ENCODE measurements at places on chromosomes 1 and 21.

GRCh38 chr1:210691039-210691610 is 362.4 kb downstream of the HHAT start:
- no peak for DNase-seq

DNA sequence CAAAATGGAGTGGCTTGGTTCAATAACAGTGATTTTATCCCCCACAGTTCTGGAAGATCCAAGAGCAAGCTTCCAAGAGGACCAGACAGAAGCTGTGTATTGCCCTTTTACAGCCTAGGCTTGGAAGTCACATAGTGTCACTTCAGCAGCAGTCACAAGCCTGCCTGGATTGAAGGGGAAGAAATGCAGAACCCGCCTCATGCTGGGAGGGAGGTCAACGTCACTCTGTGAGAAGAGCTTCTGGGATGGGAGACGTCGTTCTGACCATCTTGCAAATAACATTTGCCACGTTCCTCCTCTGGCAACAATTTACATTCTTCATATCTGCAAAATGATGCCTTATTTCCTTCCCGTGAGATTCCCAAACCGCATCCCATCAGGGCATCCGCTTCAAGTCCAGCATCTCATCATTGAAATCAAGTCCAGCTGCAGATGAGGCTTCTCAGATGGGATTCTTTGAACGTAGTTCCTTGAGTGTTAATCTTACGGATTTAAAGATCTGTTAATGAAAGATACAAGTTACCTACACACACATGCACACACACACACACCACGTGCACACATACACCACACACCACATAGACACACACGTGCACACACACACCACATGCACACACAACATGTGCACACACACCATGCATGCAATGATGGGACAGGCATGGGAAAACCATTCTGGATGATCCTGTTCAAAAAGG is 23.9 kb upstream of the KIF1B start:
- DNase-seq = no peak

DNA sequence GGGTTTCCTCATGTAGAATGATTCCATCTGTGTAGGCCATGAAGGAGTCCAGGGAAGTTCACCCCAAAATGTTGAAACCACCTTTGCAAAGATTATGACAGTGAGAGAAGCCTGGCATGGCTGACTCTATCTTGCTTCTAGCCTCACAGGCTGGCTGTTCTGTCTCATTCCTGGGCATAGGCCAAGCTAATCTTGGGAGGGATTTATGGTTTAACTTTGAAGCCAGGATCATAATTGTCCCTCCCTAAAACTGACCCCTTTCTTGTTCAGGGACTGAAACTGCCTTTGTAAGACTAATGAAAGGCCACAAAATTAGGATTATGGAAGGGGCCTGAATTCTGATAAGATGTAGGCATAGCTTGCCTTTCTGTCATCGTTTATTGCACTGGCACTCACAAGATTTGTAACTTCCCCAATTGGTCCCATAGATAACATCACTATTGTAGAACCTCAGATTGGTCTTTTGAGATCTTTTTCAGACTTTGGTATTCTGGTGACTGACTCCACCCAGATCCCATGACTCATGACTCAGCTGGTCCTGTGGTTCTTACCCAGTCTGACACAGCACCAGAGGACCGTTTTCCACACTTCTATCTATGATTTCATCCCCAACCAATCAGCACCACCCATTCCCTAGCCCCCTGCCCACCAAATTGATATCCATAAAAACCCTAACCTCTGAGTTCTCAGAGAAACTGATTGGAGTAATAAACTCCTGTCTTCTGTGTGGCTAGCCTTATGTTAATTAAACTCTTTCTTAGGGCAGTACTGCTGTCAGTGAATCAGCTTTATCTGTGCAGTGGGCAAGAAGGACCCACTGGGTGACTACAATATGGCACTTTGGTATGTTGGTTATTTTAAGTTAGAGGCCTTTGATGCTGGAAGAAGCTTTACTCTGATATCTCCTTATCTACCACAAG is 13.6 kb upstream of the LAMTOR5 start:
- DNase-seq = no peak

DNA sequence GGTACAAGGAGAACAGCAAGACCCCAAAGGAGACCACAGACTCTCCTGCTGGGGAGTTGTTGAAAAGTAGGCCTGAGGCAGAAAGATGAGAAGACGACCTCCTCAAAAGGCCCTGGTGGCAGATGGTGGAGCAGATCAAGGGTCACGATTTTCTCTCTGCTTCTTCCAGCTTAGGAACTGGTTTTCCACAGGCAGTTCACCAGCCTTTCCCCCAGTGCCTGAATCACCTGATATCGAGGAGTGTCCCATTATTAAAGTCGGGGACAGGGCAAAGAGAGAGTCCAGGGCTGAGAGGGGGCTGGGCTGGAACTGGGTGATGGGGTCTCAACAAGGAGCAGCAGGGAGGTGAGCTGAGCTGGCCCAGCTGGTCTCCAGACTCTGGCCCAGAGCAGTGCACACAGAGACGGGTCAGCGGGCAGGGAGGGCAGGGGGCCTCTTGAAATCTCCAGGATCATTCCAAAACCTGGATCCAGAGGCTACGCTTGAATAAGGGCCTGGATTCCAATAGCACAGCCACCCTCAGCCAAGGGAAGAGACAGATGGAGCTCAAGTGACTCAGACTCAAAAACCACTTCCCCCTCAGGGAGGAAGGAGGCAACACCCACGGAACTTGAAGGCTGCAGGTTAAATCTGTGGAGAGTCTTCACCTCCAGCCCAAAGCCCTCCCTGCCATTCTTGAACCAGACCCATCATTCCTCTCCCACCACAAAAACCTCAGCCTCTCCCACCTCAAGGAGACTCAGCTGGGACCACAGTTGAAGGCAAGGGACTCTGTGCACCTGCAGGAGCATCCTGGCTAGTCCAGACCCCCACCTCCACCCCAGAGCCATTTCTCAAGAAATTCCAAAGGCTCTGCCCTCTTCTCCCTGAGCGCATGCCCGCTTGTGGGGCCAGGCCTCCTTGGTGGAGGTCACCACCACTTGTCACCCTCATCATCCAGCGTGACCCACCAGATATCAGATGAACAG is at the start of gene S100A5:
Gene S100A5, minus strand, starts transcription at position 541 of the 968 bp plus-strand sequence. CDS start 743 bp downstream, outside the sequence.
- DNase-seq = no peak

DNA sequence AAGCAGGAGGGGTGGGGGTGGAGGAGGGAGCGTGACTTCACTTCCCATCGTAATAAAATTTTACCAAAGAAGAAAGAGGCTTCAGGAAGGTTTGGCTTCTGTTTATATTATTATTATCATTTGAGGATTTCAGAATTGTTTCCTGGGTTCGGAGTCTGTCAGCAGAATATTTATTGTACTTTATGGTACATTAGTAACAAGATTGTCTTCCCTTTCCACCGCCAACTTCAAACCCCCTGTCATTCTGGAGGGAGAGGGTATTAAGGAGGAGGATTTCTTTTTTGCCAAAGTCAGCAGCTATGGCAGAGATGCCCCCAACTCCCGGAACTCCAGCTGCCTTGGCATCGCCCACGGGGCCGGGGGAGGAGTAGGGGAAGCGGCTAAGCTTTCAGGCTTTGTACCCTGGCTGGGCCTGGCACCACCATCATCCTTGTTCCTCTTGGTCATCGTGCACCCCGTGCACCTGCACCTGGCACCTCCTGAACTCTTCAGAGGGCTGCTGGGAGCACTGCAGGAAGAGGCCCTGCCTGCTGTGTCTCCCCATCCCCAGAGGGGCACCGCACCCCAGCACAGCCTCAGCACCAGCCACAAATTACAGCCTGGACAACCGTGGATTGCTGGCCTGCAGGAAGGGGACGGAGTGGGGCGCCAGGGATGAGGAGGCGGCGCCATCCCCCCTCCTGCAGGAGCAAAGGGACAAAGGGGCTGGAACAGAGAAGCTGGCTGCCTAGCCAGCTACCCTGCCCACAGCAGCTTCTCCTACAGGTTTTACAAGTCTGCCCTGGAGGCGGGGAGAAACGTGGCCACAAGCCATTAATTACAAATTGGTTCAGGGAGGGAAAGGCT is 24.0 kb upstream of the PAX7 start:
- DNase-seq = no peak

DNA sequence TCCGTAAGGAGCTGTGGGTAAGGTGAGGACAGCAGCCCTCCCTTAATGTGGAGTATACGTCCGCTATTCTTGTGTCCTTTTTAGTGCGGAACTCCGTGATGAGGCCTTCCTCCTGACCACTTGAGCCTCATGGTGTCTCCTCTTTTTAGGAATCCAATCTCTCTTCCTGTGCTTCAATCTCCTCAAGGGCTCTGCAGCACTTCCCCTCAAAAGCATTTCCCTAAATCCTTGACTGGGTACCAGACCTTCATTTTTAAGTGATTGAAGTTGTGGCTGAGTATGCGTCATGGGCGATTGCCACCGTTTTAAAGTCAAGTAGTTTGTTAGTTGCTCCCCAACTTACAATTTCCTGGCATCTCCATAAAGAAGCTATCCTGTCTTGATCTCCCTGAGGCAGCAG is 62.8 kb downstream of the SAMSN1 start:
- DNase-seq = no peak
